HTR-8/SVneo (cell line): ENCODE measurements at places on chromosomes 3 and 15.

DNA sequence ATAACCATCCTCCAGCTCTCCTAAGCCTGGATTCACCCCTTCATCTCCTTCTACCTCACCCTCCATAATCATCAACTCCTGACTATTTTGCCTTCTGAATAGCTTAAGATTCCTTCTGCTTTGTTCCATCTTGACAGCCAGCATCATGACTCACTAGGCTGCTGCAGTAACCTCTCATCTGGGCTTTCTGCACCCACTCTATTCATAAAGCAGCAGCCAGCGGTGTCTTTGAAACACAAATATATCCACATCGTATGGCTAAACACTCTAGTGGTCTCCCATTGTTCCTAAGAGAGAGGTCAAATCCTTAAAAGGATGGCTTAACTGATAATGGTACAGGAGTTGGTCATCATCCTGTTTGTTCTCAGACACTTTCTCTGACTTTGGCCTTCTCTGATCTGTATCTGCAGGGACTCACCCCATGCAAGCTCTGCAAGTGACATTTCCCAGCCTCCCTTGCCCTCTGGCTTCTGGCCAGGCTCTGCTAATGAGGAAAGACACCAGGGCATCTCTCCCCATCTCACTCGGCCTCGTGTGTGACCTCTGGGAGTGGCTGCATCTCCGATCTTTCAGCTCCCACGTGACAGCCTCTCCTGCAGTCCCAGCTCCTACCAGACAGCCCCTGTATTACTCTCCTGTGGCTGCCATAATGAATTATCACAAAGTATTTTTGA, 6.2 kb downstream of the GRK7 start:
- no peak for DNase-seq

GRCh38 chr3:37688756-37689155, 172.9 kb upstream of the CTDSPL start:
- DNase-seq: no peak

DNA sequence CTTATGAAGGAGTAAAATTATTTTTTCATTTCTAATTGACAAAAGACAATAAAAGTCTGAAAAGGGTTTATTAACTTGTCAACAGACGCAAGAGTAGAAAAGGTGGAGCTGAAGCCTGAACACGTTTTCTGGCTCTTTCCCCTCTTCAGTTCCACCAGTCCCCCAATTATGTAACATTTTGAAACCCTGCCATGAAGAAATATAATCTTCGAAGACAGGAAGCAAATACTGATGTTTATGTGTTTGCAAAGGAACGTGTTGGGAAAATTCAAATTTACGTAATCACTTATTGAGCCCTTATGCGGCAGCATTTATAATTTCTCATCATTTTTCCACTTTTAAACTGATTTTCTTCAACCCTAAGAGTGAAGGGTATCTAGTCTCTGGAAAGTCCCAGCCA, 767 bp downstream of the AP3S2 start:
- no peak for DNase-seq

DNA sequence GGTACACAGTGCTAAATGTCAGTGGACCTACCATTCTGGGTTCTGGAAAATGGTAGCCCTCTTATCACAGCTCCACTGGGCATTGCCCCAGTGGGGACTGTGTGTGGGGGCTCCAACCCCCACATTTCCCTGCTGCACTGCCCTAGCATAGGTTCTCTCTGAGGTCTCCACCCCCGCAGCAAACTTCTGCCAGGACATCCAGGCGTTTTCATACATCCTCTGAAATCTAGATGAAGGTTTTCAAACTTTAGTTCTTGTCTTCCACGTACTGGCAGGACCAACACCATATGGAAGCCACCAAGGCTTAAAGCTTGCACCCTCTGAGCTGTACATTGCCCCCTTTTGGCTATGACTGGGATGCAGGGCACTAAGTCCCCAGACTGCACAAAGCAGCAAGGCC, 788.2 kb upstream of the ALCAM start:
- DNase-seq: no peak

DNA sequence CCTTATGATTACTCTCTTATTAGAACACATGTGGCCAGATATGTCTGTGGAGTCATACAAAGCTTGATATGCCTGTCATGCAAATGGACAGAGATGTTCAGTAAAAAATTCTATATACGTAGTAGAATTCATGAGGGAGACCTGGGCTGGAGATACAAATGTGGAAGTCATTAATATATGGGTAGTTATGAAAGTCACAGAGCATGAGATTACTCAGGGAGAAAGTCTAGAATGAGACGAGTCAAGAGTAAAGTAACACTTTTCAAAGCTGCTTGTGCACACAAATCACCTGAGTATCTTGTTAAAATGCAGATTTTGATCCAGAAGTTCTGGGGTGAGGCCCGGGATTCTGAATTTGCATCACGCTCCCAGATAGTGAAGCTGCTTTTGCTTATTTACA, 28.4 kb downstream of the OXSM start:
- DNase-seq: no peak

GRCh38 chr3:114855839-114856238, 291.2 kb downstream of the ZBTB20 start:
- no peak for DNase-seq

- DNase-seq: no peak
Observed at GRCh38 chr3:129657261-129658046, 51.0 kb upstream of the PLXND1 start.

DNA sequence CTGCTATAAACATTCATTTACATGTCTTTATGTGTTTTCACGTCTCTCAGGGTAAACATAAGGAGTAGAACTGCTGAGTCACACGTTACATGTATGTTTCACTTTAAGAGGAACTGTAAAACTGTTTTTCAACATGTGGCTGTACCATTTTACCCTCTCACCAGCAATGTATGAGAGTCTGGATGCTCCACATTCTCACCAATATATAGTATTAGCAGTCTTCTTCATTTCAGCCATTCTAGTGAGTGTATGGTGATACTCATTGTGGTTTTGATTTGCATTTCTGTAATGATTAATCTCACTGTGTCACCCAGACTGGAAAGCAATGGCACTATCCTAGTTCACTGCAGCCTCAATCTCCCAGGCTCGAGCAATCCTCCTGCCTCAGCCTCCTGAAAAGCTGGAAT, 37.1 kb downstream of the PHC3 start:
- no peak for DNase-seq

- DNase-seq: no peak
Observed at GRCh38 chr3:13204177-13204581, 130.9 kb upstream of the IQSEC1 start.

DNA sequence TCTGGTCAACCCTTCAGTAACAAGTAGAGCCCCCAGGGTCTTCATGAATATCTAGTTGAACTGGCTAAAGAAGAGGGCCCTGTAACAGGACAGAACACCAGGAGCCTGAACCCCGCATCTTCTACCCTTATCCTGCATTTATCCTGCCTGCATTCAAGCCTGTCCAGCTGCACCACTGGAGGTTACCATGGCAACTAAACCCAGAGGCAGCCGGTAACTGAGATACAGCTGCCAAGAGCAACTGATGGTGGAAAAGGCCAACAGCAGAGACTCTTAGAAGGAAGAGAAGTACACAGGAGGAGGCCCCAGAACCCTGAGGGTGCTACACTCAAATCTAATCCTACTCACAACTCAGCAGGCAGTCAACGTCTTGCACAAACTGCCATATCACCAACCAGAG, 3.7 kb upstream of the PRKAR2A start:
- no peak for DNase-seq

DNA sequence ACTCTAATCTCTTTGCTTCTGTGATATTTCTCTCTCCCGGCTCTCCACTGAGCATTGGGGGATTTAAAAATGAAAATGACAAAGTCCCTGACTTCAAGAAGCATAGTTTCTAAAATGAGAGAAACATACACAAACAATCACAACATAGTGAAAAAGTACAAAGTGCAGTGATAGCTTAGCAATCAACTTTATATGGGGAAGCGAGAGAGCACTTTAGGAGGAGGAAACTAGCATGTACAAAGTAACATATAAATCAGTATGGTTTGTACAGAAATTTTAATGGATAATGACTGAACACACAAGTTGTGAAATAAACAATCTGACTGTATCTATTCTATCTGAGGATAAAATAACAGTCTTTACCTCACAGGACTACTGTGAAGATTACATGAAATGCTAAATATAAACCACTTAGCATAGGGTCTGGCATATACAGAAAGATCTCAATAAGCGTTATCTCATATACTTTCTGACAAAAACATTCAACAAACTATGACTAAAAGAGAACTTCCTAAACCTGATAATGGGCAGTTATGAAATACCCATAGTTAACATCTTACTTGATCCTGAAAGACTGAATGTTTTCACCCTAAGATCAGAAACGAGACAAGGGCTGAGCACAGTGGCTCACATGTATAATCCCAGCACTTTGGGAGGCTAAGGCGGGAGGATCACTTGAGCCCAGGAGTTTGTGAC, 61.2 kb downstream of the PEAK1 start:
- DNase-seq: no peak

- no peak for DNase-seq
Observed at GRCh38 chr3:126551121-126551838, 7.5 kb downstream of the C3orf22 start.

DNA sequence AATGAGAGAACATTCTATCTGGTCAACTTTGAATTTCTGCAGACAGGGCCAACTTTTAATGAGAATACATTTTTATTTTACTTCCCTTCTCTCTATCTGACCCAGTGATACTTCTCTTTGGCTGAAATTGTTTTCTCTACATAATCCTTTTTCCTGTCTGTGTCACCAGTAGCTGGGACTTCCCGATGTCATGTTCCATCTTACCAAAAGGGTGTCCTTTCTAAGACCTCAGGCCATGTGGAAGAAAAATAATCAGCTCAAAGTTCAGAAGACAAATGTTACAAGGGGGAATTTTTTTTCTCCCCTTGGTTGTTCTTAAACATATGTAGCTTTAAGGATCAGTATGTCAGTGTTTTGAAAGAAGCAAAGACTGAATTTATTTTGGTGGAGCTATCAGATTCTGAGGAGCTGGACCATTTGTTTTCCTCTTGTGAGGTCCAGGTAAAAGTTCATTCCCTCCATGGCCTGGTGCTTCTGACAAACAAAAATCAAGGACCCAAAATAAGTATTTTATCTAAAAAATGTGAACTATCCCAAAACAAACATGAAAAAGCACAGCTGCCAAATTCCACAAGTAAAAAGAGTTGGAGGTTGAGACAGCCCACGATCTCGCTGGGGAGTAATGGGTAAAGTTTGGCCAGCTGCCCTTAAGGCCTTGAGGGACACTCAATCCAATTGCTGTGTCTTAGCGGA, 859.4 kb upstream of the NR2F2 start:
- no peak for DNase-seq

GRCh38 chr3:38952721-38953120, 99.0 kb downstream of the SCN11A start:
- no peak for DNase-seq

GRCh38 chr3:15333099-15333955, 941 bp upstream of the SH3BP5 start:
- no peak for DNase-seq

- DNase-seq: no peak
Observed at GRCh38 chr15:36449662-36450145, 129.7 kb upstream of the CDIN1 start.

- no peak for DNase-seq
Observed at GRCh38 chr15:72827226-72827625, 43.7 kb upstream of the ADPGK start.

- no peak for DNase-seq
Observed at GRCh38 chr3:126321490-126321889, 35.7 kb downstream of the KLF15 start.

DNA sequence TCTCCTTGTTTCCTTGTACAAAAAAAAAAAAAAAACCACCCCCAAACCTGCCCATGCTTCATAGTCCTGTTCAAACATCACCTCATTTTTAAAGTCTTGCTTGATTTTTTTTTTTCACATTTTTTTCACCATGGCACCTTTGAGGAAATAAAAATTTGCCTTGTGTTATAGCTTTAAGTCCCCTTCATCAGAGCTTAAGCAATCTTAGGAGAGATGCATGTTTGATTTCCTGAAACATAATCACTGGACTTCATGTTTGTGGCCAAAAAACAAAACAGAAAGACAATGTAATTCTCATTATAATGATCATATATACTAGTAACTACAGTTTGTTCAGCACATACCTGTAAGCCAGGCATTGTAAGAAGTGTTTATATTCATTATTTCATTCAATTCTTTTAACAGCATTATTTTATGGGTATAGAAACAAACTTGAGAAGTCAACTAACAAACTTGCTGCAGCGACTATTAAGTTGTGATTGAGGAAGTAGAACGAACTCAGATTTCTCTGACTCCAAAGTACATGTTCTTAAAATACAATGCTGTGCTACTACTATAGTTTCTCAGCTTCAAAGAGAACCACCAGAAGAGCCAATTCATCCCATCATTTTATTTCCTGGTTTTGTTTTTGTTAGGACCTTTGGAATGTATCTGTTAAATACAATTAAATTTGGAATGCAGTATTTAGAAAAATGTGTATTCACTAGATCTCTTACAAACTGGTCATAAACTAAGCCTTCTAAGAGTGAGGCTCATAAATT, 203.8 kb downstream of the TCF12 start:
- no peak for DNase-seq

DNA sequence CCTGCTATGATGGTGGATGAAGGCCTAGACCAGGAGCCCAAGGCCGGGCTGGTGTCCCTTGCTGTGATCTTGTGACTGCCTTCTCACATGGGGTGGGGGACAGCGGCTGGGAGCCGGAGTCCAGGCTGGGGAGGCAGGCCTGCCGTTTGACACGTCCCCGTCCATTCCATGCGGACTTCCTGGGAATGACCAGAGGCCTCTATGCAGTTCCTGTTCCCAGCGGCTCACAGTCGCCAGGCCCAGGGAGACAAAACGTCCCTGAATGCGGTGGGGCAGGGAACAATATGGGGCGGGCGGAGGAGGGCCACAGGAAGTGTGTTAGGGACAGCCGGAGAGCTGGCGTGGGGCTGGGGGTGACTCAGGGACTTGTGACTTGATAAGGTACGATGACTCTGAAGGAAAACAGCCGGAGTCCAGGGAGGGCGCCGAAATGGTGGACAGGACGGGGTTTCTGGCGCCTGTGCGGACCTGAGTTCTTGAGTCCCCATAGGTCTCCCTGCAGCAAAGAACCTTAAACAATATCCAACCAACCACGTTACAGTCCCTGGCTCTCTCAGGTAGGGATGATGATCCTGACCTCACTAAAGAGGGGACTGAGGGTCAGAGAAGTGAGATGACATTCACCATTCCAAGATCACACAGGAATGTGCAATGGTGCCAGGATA, 40.5 kb upstream of the SMAD6 start:
- DNase-seq: no peak
